ENCODE measurements at places on chromosomes 13 and 19.

GRCh38 chr13:40255551-40255950 lies 410.9 kb downstream of the FOXO1 start:
- peak; percentile 67 for DNase-seq

DNA sequence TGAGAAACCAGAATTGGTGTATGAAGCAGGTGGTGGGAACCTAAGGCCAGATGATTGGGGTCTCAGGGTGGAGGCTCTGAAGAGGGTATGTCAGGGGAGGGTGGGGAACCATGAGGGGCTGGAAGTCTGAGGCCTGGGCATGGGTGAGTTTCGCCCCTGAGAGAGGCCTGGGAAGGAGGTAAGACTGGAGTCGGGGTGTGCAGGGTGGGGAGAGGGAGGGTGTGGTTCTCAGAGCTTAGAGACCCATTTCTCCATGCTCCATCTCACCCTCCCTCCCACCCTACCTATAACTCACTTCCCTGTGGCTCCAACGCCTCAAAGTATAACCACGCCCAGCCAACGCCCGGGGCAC lies 1.0 kb upstream of the KLHL26 start:
- DNase-seq: no peak

- peak; percentile 49 for DNase-seq
These were observed 1.1 kb upstream of the MED26 start for GRCh38 chr19:16628984-16629691.

GRCh38 chr19:7346488-7346971 lies 2.2 kb upstream of the ARHGEF18 start:
- no peak for DNase-seq

GRCh38 chr19:7870571-7871436 lies 3.4 kb downstream of the PRR36 start:
- DNase-seq: peak; percentile 38

DNA sequence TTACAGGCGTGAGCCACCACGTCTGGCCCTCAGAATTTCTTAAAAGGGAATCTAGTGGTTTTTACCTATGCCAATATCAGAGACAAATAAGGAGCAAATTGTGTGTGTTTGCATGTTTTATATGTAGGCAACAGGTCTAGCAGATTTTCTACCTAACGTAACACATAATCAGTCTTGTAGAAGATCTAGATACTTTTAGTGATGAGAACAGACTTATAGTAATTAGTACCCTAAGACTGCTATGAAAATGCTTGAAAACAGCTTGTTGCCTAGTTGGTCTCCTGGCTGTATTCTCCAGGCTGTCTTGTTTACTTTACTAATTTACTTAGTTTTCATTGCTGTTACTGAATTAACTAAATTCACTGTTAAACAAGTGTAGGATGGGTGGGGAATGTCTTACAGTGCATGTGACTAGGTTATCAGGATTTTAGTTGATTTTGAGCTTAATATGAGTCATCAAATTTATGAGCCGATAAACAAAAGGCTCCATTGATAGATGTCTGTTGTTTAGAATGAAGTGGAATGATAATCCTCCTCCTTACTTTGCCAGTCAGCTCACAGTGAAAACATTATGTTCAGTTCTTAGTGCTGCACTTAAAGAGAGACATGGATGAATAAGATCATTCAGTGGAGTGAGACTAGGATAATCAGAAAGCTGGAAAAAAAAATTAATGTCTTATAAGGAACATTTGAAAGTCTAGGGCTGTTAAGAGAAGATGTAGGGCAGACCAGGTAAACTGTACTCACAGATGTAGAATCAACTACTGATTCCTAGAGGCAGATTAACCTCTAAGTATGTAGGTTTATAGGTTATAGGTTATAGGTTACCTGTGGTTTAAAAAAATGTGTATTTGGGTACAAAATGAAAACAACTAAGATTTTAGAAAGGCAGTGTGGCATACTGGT lies 22.4 kb downstream of the GTF2F2 start:
- peak; percentile 32 for DNase-seq

DNA sequence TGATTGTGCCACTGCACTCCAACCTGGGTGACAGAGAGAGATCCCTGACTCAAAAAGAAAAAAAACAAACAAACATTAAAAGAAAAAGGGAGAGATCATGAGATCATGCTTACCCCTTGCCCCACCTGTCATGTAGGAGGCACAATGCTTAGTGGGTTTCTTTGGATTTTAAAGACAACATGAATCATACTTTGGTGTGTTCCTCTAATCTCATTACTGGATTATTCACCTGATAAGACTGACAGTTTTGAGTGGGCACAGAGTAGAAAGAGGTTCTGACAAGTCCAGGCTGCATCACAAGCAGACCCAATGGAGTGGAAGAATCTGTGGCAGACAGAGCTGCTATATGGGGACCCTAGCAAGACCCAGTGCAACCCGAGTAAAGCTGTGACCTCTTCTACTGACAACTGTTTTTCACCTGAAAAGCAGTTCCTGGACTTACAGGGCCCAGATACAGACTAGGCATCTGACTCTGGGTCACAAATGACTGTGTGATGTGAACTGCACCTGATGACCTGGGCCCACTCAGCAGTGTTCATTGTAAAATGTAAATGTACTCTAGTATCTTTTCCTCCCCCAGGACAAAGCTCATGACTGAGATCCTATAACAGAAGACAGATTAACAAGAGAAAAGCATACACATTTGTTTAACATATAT lies 28.9 kb upstream of the USP12 start:
- no peak for DNase-seq

DNA sequence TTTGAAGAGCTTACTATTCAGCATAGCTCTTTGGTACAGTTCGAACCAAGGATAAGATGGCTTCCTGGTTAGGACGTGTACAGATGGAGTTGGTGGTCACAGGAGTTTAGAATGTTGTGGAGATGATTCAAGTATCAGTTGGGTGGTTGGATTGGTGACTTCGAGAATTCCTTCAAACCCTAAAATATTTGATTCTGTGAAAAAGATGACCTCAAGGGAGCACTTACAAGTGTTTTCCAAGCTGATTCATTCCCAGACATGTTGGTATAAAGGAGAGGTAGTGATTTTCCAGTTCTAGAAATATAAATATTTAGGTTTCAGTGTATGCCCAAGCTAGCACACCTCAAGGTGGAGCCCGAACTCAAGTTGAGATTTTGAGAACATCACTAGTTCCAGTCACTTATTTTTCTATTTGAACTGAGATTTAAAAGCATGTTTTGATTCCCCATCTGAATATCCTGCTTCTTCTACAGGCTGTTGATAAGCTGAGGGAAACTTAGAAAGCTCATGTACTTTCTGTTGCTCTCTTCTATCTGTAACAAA lies 306.1 kb downstream of the DCT start:
- DNase-seq: peak; percentile 1

DNA sequence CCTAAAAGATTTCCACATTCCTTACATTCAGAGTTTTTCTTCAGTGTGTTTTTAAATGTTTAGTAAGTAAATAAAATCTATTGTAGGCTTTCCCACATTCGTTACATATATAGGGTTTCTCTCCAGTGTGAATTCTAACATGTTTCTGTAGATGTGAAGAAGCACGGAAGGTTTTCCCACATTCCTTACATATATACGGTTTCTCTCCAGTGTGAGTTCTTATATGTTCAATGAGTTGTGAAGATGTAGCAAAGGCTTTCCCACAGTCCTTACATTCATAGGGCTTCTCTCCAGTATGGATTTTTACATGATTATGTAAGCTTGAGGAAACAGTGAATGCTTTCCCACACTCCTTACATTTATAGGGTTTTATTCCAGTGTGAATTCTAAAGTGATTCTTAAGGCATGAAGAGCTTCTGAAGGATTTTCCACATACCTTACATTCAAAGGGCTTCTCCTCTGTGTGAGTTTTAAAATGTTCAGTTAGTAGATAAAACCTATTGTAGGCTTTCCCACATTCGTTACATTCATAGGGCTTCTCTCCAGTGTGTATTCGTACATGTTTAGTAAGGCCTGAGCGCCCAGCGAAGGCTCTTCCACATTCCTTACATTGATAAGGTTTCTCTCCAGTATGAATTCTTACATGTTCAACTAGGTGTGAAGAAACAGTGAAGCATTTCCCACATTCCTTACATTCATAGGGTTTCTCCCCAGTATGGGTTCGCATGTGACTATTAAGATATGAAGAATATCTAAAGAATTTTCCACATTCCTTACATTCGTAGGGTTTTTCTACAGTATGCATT lies 18.2 kb downstream of the ZNF121 start:
- DNase-seq: peak; percentile 14

GRCh38 chr13:53873558-53873957 lies 844.9 kb downstream of the OLFM4 start:
- DNase-seq: no peak

DNA sequence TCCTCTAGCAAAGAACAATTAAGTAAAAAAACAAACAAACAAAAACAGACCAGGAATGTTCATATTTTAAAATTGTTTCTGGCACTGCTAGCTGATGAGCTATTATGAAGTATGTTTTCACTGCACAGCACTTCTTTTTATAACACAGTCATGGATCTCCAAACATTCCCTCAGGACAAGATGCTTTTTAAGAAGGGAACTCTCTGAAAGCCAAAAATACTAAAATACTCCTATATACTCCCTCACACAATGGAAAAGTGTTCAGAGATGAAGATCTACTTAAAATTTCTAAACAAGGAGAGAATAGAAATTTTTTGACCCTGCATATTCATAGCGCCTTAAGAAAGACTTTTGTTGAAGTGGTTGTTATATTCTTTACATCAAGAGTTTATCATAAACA lies 926.8 kb downstream of the DIAPH3 start:
- no peak for DNase-seq

DNA sequence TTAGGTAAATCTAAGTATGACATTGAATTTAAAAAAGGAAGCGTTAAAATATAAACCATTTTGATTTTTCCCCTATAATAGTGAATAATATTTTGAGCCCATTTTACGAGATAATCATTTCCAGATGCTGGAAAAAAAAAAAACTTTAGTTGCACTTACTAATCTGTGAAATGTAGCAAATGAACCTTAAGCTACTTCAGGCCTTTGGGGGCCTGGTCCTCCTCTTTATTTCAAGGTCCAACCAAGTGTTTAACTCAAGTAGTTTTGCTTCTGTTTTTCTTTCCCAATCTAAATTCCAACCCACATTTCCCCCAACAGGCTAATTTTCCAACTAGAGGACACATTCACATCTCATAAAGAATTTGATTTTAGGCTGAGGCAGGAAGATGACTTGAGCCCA lies 101.2 kb downstream of the TNFRSF19 start:
- DNase-seq: no peak

DNA sequence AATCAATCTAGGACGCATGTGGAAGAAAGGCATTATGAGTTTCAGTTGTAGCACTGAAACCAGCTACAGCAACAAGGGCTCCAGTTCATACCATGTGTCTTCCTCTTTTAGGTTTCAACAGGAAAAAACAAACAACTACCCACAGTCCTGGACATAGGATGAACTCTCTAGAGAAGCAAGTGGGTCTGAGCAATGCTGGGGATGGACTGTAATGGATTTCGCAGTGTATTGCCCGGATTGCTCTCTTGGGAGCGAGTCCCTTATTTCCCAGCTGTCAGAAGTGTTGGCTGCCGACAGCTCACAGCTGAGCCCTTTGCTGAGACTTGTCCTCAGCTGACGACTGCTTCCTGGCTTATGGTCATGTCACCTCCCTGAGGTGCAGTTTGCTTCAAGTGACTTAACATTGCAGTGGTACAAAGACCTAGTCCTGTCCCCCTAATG lies 12.1 kb upstream of the MYCBP2 start:
- no peak for DNase-seq

- peak; percentile 4 for DNase-seq
These were observed 13.6 kb downstream of the CCNA1 start for GRCh38 chr13:36445891-36446351.

GRCh38 chr19:33492090-33492489 lies 29.5 kb downstream of the PEPD start:
- DNase-seq: no peak

DNA sequence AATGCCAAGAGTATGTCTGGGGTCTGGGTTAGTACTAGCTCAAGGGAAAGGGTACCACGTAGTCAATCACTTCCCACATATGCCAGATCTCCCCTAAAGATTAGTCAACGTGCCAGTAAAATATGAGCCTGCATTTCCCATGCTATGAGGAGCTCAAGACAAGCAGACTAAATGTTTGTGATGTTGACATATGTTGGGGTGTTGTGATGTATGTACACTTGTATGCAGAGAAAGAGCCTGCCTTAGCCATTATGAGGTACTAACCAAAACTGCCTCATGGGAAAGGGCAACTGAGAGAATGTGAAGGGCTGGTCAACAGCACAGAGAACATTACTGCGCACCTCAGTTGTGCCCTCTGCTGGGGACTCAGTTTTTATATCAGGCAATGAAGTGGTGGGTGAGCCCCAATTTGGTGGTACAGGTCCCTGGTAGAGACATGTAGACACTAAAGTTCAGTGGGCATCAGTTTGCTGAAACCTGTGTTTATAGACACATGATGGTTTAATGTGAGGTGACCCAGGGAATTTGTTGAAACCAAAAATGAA lies 287.0 kb downstream of the DCT start:
- DNase-seq: no peak

DNA sequence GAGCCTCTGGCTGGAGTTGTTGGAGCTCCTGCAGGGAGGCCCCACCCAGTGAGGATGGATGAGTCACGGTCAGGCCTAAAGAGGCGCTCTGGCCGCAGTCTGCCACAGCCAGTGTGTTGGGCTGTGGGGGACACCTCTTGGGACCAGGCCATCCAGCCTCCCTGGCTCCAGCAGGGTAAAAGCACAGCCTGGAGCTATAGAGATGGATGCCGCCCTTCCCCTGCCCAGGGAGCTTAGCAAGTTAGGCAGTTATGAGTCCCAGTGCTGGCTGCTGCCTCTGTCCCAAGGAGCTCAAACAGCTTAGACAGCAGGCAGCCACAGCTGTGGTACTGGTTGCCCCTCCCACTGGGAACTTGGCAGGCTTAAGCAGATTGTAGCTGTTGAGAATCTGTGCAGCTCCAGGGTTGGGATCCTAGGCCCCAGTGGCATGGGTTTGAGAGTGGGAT lies 100.9 kb downstream of the NDFIP2 start:
- DNase-seq: no peak

DNA sequence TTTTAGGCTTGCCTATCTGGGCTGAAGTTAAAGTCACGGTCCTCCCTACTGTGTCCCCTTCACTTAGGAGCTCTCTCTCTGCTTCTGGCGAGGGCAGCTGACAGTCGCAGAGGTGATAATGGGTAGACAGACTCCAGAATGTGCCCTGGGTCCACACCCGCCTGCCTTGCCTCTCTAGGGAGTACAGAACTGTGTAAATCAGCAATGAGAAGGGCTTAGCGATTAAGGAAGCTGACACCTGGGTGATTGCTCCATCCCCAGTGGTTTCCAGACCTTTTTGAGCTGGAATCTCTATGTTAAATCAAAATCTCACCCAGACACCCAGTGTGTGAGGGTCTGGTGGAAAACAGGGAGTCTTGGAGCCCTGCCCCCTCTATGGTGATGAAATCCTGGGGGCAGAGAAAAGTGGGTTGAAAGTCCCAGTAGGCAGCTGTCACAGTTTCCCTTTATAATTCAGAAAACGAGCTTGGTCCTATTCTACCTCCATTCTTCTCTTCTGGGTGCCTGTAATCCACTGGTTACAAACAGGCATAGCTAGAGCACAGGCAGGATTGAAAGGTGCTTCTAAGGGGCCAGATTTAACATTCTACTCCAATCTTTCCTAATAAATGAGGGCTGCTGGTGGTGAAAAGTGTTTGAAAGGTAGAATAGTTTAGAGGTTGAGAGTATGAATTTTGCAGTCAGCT lies 46.9 kb downstream of the OLFM4 start:
- DNase-seq: no peak
